CD4-positive, alpha-beta T cell treated with Interleukin-15 for 4 hours (primary cell): ENCODE measurements at places on chromosomes 5 and 9.

DNA sequence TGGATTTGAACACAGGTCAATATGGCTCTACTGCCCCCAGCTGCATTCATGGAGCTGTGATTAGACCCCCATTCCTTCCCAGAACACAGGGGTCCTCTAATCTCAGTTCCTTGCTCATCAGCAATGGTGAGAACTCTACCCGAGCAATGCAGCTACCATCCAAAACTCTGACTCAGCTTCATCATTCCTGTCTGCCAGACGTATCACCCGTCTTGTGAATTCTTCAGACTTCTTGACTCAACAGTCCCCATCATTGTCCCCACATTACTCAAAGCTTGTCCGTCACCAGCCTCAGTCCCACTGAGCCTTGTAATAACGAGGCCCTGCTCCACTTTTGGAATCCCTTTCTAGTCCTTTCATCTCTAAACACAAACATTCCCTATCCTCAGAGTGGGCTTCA lies 36.3 kb upstream of the STX17 start:
- no peak for DNase-seq

GRCh38 chr9:107337676-107338590 lies 54.9 kb downstream of the RAD23B start:
- no peak for DNase-seq

DNA sequence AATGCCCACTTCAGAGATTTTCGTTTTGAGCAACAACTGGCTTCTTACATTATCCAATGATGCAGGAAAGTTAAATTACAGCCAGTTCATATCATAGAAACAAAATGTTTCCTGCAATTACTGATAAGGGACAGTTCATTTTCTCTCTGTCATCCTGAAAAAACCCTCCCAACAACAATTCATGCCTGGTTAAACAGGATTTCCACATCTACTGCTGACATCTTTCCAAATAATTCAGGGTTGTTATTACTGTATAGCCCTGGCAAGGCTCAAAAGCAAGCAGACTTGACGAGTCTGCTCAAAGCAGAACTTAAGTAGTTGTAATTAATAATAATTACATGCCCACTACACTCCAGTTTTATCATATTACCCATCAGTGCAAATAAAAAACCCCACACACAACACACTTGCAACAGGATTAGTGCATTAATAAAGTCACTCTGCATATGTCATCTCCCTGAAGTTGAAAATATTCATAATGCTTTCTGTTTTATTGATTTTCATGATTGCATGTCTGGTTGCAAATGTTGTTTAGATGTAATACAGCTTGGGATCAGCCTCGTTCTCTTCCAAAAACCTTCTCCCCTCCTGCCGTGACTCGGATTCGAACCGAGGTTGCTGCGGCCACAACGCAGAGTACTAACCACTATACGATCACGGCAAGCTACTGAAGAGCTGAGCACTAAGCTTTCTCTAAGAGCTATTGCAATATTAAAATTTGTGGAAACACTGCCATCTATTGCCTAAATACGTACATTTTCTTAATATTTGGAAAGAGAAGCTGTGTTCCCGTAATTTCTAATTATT lies 119.6 kb upstream of the NFIB start:
- DNase-seq: no peak

DNA sequence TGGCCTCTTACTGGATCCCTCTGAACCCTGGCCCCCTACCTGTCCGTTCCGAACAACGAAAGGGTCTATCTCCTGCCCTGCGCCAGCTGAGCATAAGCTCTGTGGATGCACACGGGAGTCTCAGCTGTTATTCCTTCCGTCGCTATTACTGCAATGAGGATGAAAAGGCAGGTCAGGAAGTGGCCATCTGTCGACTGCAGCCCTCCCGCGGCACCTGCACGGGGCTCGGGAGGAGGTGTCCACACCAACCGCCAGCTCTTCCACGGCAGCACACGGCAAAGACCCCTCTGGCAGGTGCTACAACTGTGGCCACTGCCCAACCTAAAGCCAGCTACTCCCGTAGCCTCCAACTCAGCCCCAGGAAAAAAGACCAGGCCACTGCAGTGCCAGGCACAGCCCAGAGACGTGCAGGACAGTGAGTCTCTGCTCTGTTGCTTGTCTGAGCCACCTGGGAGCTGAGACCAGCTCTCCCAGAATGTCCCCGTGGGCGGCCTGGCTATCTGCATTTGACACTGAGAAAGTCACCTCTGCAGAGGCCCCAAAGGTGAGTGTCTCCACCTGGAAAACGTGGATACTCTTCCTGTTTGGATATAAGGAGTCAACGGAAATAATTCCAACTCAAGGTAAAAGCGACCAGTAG lies 19.1 kb downstream of the CAMSAP1 start:
- DNase-seq: no peak

DNA sequence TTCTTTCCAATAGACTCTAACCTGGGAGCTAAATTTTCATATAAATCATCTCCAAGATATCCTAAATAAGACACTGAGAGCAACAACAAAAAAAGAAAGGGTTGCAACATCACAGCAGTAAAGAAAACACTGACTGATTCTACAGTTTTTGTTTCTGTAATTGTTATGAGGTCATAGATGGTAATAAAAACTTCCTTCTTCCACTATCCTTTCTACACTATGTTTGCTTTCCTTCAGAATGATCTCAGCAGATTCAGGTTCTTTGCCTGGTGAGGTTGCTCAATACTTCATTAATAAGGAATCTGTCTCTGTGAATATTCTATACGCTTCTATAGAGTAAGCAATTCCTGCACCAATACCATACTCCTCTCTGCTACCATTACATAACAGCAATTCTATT lies 835.6 kb upstream of the GRAMD2B start:
- no peak for DNase-seq

DNA sequence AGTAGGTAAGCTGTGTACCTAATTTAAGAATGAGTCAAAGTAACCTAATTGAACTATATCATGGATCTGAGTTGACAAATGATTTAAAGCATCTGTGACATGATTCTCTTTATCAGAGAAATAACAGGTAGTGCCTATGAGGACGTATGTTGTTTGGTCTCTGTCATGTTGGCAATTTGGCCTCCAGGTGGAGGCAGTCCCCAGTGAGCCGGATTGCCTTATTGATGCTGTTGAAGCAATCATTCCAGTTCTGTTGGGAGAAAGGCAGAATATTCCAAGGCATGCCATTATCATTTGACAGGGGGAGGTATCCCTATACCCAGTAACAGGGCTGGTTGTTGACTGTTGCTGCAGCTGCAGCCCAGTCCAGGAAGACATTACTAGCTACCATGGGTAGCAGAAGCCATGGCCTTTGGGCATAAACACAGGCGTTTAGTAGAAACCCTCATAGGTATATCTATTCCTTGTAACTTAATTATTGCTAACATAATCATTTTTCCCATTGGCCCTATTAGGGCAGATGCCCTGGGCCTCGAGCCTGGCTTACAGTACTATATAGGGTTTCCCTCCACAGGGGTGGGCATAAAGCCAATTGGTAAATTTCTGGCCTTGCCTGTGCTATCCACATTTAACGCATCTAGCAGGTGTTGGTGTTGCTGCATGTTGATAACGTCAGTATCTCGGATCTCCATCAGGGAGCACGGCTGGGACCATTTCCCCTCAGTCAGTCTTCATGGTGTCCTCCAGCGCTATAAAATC lies 12.2 kb upstream of the SLC22A4 start:
- no peak for DNase-seq

GRCh38 chr9:125889476-125890419 lies 142.6 kb downstream of the PBX3 start:
- DNase-seq: peak; percentile 11

DNA sequence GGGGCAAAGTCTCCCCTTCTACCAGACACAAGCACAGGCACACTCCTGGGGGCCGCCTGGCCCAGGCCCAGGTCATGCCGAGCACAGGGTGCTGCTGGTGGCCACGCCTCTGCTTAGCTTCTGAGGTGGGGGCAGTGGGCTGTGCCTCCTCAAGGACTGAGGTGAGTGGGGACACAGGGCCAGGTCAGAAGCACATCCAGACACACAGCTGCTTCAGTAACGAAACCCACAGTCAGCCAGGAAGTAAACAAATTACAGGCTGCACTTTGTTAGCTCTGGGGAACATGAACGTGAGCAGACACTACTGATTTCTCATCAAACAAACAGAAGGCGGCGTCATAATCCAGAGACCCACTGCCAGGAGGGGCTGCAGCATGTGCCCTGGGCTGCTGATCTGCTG lies 192.4 kb downstream of the HSPA4 start:
- no peak for DNase-seq

- DNase-seq: no peak
Measured at GRCh38 chr5:72788866-72789505, 27.5 kb upstream of the TNPO1 start.

DNA sequence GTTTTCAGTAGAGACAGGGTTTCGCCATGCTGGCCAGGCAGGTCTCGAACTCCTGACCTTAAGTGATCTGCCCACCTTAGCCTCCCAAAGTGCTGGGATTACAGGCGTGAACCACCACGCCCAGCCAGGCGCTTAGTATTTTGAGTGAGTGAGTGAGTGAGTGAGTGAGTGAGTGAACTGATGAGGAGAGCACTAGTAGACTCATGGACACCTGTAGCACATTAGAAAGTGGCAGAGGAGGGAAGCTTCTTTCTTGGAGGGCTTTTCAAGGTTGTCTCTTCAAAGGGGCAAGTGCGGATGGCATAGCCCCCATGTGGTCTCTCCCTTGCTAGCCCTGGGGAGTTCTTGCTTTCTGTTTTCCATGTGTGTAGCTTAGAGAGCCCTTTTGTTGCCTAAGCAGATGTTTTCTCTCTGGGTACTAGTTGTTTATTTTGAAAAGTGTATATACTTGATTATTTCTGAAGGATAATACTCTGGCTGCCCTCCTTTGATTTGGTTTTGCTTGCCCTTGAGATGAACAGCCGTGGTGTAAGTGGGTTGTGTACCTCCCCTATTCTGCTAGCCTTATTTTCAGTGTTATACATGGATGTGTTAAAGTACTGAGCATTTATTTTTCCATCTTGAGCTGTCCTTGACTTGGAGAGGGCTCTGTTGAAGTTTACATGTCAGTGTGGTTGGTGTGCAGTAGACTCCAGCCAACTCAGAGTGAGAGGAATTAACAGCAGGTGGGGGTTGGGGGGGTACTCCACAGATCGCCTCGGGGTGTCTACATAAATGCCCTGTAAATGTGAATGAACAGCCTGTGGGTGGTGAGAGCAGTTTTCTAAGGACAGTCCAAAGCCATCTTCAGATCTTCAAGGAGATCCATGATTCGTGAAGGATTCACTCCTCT lies 35.5 kb downstream of the PRRC2B start:
- DNase-seq: no peak

DNA sequence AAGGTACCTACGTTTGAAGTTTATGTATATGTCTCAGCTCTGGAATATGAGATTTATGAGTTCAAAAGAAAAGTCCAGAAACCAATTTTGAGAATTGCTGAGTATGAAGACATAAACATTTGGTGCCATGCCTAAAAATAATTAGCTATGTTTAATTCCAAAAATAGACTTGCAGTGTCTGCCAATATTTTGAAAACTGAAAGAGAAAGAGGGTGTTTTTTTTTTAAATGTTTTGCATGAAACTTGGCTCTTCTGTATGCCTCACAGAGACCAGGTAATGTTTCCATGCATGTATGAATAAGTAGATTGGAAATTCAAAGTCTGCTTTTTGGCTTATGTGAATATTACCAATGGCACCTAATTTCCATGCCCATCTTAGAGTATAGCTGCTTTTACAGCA lies 634.4 kb upstream of the C9orf72 start:
- DNase-seq: no peak

DNA sequence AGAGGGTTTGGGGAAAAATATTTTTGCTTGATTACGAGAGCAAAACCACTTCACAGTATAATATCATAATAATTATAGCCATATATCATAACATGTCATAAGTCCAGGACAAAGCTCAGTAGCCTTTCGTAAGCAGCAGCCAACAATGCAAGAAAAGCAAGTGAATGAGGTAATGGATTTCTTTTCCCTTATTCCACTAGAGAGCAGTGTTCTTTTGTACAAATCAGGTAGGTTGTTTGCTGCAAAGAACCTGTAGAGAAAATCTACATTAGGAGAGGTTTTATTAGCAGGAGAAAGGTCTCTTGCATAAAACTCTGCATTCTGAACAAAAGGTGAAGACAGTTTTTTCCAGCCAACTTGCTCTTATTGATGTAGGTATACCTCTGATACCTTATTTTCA lies 1033.4 kb downstream of the TLE4 start:
- no peak for DNase-seq

- DNase-seq: no peak
Measured at GRCh38 chr9:112784020-112784785, 33.6 kb downstream of the SNX30 start.

DNA sequence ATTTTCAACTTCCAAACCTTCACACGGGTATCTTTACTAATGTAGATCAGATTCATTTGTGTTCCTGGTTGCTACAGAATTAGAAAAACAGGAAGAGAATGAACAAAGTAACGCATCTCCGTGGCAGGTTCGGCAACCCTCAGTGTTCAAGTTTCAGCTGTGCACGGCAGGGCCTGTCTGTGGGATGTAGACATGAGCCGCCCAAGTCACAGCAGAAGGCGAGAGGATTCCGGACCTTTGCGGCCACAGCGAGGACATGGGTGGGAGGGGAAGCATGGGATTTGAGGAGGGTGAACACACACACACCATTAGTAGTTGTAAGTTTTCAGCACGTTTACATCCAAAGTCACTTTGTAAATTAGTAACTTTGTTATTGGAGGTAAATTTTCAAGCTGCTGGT lies 31.7 kb upstream of the CEP72 start:
- DNase-seq: no peak

- no peak for DNase-seq
Measured at GRCh38 chr9:4289411-4290326, 10.2 kb downstream of the GLIS3 start.

DNA sequence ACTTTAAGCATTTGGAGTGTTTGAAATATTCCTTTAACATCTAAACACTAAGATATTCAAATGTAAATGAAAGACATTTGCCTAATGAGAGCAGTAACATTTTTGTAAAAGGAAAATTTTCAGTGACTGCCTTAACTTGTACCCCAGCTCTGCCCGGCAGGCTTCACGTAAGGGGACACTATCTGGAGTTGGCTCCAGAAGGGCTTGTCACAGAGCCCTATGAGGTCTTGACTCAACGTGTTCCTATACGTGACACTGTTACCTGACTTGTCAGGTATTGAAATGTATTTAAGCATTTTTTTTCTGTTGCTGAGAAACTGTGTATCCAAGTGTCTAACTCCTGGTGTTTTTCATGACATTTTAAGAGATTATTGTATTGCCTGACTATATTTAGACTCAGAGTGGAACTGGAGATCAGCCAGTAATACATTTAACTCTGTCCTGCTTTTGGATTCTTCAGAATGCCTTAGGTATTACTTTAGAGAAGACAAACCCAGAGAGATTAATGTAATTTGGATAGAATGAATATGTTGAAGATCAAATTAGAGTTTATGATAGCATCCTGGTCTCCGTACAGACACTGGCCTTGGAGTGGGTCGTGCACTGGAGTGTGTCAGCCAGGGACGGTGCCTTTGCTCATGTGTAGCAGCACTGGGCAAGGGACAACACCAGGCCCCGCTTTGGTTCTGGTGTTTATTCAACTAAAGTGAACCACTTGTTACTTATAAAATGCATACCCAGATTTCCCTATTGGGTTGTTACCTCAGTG lies 34.6 kb upstream of the PHF2 start:
- DNase-seq: no peak

- DNase-seq: no peak
Measured at GRCh38 chr9:87020169-87020950, 73.1 kb upstream of the GAS1 start.

- no peak for DNase-seq
Measured at GRCh38 chr5:150442699-150443080, 6.8 kb downstream of the RPS14 start.
